IMR-90 (cell line): ENCODE measurements at places on chromosomes 4 and X.

DNA sequence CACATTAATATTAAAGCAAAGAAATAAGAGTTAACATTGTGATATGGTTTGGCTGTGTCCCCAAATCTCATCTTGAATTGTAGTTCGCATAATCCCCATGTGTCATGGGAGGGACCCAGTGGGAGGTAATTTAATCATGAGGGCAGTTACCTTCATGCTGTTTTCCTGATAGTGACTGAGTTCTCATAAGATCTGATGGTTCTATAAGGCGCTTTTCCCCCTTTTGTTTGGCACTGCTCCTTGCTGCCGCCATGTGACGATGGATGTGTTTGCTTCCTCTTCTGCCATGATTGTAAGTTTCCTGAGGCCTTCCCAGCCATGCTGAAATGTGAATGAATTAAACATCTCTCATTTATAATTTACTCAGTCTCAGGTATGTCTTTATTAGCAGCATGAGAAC is 153.8 kb upstream of the GALNT7 start:
- peaks cover 14% of the 10 kb centered on the region for H3K27me3 ChIP-seq
- H3K27ac ChIP-seq, result no peak overlapping the region
- H3K4me1 ChIP-seq, result no peaks in the 10 kb centered on the region
- DNase-seq, result no peak

DNA sequence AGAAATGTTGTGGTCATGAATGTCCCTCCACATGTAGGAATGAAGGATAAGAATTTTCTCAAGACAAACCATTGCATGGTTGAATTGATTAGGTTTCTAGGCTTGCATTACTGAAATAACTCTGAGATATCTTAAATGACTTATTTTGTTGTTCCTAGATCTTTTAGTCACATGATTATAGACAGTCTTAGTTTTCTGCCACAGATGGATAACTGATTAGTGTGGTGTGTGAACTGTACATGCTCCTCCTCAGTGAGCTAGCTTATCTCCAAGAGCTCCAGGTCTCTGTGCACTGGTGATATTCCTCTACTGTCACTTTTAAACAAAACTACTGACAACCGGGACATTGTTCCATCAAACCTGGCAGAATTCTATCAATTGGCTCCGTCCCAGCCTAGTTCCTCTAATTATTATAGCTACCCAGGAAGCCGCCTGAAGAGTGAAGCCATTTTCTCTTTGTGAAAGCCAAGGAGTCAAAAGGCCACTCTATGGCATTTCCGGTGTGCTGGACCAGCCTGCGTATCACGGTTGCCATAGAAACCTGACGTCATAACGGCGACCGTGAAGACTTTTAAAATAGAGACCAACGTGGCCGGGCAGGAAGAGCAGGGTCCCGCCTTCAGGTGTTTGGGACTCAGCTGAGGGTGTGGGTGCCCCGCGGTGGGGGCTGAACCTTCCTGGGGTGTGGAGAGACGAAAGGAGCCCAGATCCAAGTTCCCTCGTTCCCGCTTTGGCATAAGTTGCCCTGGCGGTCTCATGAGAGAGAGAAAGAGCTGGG is 28.1 kb downstream of the BEX3 start:
- DNase-seq, result peak; percentile 91
- peak overlapping the region; percentile 64 for H3K4me3 ChIP-seq
- H3K36me3 ChIP-seq, result no peaks in the 10 kb centered on the region
- H3K4me1 ChIP-seq, result no peaks in the 10 kb centered on the region; the same call in 1 of the 2 replicates
- peaks cover 6% of the 10 kb centered on the region for H3K27me3 ChIP-seq

DNA sequence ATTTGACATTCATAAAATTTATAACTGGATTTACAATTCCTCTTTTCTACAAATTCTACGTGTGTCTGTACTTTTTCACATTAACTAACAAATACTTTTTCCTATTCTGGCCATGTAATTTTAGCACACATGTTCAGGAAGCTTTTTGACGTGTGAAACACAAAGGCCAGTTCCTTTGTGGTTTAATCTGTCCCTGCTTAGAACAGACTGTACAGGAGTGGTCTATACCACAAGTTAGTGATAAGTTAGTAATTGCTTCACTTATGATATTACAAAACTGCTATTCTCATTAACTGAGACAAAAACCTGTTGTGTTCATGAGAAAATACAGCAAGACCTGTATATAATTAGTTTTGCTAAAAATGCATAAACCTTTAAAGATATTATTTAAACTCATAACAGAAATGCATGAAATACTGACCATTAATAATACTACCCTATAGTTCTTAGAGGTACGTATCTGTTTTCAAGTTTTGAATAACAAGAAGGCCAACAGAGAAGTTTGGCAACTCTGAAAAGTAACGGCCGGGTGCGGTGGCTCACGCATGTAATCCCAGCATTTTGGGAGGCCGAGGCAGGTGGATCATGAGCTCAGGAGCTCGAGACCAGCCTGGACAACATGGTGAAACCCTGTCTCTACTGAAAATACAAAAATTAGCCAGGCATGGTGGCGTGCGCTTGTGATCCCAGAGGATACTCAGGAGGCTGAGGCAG is 13.7 kb upstream of the AREG start:
- no peaks in the 10 kb centered on the region for H3K36me3 ChIP-seq
- no peaks in the 10 kb centered on the region for H3K4me1 ChIP-seq
- DNase-seq, result no peak
- no peak overlapping the region for H3K27ac ChIP-seq

- H3K36me3 ChIP-seq, result no peaks in the 10 kb centered on the region
- peaks cover 9% of the 10 kb centered on the region for H3K27me3 ChIP-seq
- no peak for DNase-seq
- H3K27ac ChIP-seq, result no peak overlapping the region
- no peak overlapping the region for H3K4me3 ChIP-seq
- no peaks in the 10 kb centered on the region for H3K4me1 ChIP-seq
These were observed 24.6 kb downstream of the ETDB start for GRCh38 chrX:135095715-135096114.

DNA sequence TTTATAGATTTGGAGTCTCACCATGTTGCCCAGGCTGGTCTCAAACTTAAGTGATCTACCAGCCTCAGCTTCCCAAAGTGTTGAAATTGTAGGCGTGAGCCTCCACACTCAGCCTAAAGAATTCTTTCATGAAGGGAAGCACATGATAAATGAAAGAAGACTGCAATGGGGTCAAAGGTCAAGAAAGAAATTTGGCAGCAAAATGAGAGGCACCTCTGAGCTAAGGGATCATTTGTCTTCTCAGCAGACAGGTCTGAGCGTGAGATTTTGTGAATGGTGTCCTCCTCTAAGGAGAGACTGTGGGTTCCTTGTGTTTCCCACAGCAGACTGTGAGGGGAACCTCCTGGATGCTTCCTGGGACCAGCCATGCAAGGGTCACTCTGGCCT is 57.5 kb upstream of the EGFL6 start:
- H3K27me3 ChIP-seq, result peaks cover 10% of the 10 kb centered on the region
- no peak overlapping the region for H3K27ac ChIP-seq
- H3K36me3 ChIP-seq, result no peaks in the 10 kb centered on the region
- no peak for DNase-seq
- no peak overlapping the region for H3K4me3 ChIP-seq
